Progenitor cell of endocrine pancreas (in vitro differentiated cells): ENCODE measurements at places on chromosomes 11 and 22. TPM values are rescaled to one million over a fixed set of nuclear protein-coding genes. Genes with fewer than 3 reads are reported as not detected.

RAD9A gene
- 39.0 and 49.1 TPM in 2 replicates for total RNA-seq

GRCh38 chr11:102521121-102521520 lies 9.4 kb downstream of the MMP7 start:
- DNase-seq = no peak

GRCh38 chr11:17764446-17765218 lies 30.1 kb downstream of the KCNC1 start:
- no peak for DNase-seq

NDUFS8 gene
- 113 and 125 TPM in 2 replicates for total RNA-seq

DNA sequence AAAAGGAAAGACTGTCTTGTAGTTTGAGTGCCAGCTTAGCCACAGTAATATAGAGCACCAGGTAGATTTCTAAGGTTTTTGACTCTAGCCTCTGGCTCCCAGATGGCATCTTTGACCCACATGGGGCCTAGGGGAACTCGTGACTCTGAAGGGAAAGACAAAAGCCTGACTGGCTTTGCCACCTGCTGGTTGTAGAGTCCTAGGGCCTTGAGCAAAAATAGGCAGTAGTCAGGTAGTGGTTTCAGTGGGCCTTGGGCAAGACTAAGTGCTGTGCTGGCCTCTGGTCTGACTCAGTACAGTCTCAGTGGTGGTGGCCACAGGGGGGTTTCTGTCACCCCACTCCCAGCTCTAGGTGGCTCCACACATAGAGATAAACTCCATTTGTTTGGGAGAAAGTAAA lies 349.4 kb downstream of the FAM181B start:
- DNase-seq = no peak
